ENCODE measurements at places on chromosomes 12 and 14.
A peak's percentile ranks its signal among the peaks of the same experiment; 100 is the strongest.

- peak; percentile 38 for DNase-seq
These were observed 27.5 kb downstream of the TCHP start for GRCh38 chr12:109927622-109928021.

DNA sequence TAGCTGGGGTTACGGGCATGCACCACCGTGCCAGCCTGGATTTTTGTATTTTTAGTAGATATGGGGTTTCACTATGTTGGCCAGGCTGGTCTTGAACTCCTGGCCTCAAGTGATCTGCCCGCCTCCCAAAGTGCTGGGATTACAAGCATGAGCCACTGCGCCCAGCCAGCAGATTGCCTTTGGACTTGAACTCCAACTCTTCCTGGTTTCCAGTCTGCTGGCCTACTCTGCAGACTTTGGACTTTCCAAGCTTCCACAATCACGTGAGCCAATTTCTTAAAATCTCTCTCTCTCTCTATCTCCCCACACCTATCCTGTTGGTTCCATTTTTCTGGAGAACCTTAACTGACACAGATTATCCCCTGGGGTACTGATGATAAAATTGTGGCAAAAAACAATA is 55.0 kb downstream of the EMP1 start:
- DNase-seq, result no peak

DNA sequence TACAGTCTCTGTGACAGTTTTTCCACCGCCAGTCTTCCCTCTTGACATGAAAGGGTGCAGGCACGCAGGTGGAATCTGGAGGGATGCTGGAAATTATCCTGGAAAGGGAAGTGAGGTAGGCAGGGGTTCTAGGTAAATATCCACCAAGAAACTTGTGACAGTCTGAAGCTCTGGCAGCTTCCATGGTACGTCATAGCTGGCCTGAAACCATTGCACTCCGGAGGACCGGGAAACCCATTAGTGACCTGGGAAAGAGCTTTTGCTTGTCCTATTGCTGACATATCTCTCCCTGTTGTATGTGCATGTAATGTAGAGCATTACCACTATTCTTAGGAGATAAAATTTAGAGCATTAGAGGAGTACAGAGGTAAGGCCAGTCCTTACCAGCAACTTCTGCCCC is 275.9 kb downstream of the EGLN3 start:
- no peak for DNase-seq

- DNase-seq, result no peak
These were observed 18.1 kb downstream of the DYRK2 start for GRCh38 chr12:67666605-67667004.

DNA sequence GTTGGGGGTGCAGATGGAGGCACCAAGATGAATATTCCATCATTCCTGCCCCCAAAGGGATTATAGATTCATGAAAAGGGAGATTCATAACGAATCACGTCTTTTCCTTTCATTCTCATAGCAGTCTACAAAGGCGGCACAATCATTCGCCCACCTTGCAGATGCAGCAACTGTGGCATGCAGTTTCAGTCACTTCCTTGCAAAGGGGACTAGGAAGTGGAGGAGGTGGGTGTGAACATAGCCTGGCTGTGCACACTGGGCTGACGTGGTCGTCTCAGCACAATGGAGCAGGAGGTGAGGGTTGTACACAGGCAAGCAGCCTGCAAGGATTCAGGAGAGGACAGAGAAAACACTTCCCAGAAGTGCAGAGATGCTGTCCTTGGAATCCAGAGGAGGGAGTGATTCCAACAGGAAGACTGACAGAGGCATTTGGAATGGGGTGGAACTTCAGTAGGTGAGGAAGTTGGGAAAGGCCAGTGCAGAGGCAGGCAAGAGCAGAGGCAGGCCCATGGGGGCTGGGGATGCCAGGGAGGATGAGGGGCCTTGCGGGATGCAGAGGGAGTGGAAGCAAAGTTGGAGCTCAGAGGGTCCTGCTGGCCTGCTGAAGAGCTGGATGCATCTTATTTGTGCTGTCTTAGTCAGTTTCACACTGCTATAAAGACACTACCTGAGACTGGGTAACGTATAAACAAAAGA is 21.9 kb upstream of the PPP2R5C start:
- DNase-seq, result no peak

DNA sequence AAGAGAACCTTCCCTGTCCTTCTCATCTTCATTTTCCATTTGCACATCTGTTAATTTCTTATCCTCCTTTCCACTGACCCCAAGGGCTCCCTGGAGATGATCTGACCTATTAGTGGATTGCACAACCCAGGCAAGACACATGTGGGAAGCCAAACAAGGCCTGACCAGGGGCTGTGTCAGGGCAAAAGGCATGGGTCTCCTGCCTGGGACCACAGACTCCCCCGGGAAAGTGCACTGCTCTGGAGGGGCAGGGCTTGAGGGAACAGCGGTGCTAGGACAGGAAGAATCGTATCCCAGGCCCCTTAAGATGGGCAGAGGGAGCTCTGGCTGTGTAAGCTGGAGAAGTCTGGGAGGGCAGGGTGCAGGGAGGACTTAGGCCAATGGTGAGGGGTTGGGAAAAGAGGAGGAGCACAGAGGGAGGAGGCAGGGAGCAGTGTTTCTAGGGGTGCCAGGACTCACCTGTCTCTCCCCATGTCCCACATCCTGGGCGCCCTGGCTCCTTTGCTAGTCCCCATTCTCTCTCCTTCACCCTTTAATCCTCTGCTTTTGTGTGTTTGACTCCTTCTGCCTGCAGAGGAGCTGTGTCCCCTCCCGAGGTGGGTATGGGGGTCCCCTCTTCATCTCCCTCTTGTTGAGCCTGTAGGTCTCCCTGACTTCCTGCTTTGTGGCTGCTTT is 25.3 kb downstream of the PLEKHG3 start:
- DNase-seq, result no peak

DNA sequence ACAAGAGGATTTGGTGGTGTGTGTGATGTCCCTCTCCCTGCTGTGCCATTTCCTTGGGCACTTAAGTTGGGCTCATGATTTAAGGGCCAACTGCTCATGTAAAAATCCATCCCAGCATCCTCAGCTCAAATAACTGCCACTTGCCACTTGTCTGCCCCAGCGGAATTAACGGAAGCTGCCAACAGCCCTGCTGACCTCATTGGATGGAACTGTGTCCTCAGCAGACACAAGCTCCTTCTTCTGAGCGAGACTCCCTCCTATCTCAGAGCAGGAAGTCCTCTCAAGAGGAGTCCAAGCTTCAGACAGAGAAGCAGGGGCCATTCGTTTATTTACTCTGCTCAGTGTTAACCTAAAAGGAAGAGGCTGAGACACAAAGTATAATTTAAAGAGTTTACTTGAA is 29.6 kb upstream of the PRMT8 start:
- DNase-seq, result no peak

DNA sequence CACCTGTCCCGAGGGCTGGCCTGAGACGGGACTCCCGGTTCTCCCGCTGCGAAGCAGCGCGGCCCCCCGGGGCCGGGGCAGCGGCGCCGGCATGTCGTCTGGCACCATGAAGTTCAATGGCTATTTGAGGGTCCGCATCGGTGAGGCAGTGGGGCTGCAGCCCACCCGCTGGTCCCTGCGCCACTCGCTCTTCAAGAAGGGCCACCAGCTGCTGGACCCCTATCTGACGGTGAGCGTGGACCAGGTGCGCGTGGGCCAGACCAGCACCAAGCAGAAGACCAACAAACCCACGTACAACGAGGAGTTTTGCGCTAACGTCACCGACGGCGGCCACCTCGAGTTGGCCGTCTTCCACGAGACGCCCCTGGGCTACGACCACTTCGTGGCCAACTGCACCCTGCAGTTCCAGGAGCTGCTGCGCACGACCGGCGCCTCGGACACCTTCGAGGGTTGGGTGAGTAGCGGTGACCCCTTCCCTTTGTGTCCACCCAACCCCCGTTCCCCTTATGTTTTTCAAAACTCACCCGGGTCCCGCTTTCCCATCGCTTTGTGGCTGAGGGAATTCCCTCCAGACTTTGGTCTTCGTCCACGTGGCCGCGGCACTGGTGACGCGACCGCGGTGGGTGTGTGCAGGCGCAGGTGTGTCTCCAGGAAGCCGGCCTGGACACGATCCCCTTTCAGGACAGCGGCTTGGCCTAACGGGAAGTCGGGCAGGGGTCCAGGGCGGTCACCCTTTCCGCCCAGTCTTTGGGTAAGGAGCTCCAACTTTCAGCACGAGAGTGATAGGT is 826 bp downstream of the PRKCH start:
- peak; percentile 42 for DNase-seq

GRCh38 chr12:77122661-77123060 is 57.3 kb upstream of the E2F7 start:
- no peak for DNase-seq

- no peak for DNase-seq
These were observed 56.2 kb downstream of the SSPN start for GRCh38 chr12:26251600-26251999.

DNA sequence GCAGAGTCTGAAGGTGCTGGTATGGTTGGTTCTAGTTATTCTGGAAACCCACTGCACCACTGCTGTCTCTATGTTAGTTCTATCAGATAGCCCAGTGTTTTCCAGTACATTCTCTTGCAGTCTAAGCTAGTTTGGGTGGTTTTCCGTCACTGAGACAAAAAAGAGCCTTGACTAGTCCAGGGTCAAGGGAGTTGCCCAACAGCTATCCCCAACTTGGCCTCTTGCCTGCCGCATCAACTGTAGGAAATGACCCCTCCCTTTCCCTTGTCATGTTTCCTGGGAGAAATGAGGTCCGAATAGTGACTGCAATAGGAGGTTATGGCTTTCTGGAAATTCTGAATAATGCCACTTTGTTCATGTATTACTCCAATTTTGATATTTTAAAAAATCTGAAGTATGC is 160.4 kb downstream of the EFCAB11 start:
- no peak for DNase-seq

DNA sequence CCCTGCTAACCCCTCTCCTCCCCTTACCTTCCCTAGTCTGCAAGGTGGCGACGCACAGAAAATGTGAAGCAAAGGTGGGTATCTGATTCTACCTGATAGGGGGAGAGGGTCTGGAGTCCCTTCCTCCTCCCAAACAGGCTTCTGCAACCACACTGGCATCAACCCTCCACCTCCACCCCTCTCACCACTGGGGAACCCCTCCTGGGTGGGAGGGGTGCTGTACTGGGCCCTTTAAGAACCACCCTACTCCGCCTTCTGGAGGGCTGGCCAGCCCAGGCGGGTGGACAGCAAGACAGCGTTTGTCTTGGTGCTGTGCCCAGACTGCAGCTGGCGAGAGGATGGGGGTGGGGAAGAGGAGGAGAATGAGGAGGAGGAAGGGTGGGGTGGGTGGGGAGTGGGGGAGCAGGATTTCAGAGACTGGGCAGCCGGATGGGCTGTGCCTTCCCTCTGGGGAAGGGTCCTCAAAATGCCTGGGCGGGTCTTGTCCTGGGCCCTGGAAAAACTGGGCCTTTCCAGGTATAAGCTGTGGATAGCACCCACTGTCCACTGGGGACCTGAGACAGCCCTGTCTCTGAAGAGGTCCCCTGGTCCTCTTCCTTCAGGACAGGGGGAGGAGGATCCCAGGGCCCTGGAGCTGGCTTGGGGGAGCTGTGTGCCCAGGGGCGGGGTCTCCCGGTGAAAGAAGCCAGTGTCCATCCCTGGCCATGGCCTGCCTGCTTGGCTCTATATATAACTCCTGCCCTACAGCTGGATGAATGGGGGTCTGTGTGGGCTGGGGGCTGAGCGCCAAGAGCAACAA is 2.8 kb downstream of the TNS2 start:
- DNase-seq, result no peak

DNA sequence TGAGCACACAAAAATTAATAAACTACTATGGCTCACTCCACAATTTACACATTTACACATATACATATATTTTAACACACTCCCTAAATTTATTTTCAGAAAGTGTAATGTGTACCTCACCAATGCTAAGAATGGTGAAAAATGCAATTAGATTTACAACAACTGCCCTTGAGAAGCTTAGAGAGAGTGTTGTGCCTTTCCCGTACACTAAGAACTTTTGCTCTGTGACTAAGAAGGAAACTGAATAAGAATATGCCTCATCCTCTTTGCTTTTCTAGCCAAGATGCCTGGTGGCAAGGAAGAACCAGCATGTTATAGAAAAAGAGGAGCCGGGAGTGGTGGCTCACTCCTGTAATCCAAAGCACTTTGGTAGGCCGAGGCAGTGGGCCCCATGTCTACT is 62.3 kb downstream of the SINHCAF start:
- no peak for DNase-seq
